Activated CD4-positive, alpha-beta T cell treated with anti-CD3 and anti-CD28 coated beads, Interleukin-2, amount 10 ng/mL, durations not matched to agents 24 days and 14 days (primary cell): ENCODE measurements at places on chromosomes 3 and 15.
A peak's percentile ranks its signal among the peaks of the same experiment; 100 is the strongest.

DNA sequence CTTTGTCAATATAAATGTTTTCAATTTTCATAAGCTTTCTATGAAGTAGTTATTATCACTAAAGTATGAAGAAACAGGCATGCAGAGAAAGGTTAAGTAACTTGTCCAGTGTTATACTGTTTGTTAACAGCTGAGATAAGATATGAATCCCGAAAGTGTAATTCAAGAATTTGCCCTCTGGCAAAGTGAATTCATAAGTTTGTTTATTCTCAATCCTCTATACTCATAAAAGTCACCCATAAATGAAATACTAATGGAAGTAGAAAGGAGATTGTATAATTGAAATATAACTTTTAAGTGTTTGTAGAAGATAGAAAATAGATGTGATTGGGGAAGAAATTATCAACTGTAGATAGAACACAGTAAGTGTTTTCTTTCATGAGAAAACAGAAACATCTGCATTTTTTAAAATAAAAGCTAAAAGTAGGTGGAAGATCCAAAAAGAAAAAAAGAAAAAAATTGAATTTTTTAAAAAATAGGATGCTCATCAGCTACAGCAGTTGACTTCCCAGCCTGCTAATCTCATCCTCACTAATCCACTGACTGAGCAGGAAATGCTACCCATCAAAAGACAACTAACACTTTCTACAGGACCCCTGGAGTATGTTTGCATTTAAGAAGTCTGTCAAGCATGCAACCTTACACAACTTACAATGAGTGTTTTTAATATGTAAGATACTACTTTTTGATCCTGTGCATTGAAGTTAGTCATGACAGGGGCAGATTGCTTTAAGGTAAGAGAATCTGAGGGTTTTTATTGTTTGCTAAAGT is 878.1 kb downstream of the SI start:
- no peak for DNase-seq

GRCh38 chr15:47781527-47781926 is 64.2 kb downstream of the SEMA6D start:
- no peak for DNase-seq

- DNase-seq: no peak
Observed at GRCh38 chr15:38201714-38202113, 50.9 kb upstream of the SPRED1 start.

- peak; percentile 60 for DNase-seq
Observed at GRCh38 chr15:78052545-78052944, 25.0 kb downstream of the TBC1D2B start.

- no peak for DNase-seq
Observed at GRCh38 chr3:110181226-110181625, 843.9 kb upstream of the DPPA4 start.

GRCh38 chr15:88470625-88471372 is 3.3 kb downstream of the MRPS11 start:
- DNase-seq: no peak

DNA sequence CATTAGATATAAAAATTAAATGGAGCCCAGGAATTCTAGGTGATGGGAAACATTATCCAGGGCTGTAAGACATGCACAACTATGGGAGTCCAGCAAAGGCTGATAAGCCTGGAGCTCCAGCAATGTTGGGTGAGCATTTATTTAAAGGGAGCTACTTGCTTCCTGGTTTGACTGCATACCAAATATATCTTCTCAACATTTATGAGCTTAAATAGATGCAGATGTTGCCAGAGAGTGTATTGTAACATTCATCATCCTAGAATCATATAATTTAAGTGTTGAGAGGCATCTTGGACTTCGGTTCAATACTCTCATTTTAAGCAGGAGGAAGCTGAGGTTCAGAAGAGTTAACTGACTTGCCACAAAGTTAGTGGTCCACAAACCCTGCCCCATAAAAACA is 12.2 kb upstream of the POLR2M start:
- DNase-seq: peak; percentile 22

GRCh38 chr3:51948016-51948580 is 5.9 kb downstream of the PARP3 start:
- no peak for DNase-seq

GRCh38 chr3:9947025-9947995 is 4.9 kb downstream of the PRRT3 start:
- DNase-seq: no peak

DNA sequence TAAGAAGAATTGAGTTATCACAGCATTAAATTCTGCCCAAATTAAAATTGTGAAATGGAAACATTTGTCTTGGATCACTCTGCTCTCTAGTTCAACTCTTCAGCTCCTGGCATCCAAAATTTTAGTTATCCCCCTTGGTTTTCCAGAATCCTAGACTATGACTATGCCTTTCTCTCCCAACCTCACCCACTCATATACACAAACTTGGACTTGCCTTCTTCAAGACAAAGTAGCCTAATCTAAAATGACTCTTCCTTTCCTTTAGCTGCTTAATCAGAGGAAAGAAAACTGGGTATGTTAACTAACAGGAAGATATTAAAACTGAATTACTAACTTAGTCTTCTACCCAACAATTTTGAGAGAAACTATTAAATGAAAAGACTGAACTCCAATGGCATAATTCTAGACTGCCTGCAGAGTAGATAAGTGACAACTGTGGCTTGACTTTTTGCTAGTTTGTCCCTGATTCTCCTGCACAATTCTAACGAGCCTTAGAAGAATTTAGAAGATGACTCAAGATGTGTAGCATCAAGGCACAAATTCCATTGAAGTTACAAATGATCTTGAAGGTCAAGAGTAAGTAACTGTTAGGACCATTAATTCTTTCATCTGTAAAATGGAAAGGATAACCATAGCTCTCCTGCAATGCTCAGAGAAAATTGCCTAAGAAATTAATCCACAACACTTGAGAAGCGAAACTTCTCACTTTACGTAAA is 5.2 kb upstream of the GOLIM4 start:
- peak; percentile 4 for DNase-seq

GRCh38 chr3:71055257-71056001 is 528.1 kb downstream of the FOXP1 start:
- no peak for DNase-seq

DNA sequence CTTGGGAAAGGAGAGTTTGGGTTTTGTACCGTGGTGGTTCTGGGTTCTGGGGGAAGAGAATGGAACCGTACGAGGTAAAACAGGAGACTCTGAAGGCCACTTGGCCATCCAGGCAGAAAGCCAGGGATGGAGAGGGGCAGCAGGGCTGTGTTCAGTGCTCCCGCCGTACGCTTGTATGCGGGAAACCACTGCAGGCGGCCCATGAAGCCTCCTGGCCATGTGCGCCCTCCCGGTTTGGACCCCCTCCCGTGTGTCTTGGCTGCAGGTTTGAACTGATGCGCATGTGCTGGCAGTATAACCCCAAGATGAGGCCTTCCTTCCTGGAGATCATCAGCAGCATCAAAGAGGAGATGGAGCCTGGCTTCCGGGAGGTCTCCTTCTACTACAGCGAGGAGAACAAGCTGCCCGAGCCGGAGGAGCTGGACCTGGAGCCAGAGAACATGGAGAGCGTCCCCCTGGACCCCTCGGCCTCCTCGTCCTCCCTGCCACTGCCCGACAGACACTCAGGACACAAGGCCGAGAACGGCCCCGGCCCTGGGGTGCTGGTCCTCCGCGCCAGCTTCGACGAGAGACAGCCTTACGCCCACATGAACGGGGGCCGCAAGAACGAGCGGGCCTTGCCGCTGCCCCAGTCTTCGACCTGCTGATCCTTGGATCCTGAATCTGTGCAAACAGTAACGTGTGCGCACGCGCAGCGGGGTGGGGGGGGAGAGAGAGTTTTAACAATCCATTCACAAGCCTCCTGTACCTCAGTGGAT is 50.6 kb downstream of the PGPEP1L start:
- DNase-seq: no peak

DNA sequence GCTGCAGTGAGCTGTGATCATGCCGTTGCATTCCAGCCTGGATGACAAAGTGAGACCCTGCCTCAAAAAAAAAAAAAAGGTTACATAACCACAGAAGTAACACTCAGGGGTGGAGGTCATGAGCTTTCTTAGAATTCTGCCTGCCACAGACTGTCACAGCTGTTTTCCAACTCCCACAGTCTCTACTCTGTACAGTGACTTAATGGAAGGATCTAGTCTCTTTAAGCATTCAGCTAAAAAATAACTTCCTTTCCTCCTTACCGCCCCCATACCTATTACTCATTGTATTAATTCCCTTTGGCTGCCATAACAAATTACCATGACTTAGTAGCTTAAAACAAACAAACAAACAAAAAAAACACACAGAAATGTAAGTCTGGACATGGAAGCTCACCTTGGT is 99.6 kb upstream of the UBE2E1 start:
- DNase-seq: no peak

DNA sequence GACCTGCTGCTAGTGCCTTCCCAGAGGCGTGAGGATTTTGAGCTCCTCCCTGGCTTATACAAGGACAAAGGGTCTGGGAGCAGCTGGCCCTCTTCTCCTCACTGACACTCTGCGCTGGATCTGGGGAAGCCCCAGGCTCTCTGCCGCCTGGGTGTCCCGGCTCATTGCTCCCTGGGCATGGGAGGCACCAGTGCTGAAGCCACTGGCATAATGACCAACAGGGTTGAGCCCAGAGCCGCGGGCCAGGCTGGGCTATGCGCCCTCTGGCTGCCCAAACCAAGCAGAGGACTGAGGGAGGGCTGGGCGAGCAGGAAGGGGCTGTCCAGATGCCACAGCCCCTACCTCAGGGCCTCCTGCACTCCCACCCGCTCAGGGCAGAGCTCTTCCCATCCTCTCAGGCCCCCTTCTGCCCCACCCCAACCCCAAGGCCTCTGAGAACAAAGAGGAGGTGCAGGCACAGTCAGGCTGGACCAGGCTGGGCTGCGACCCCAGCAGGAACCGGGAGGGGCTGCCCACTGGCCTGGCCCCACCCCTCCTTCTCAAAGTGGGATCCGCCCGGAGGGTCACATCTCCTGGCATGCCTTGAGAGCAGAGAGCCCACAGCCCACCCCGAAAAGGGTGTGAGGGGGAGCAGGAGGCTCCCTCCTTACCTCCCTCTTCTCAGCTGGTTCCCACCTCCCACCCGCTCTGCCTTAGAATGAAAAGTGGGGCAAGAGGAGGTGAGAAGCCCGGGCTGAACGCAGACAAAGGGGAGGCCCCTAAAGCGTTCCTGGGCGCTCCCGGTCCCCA is 1.6 kb downstream of the LINGO1 start:
- no peak for DNase-seq

DNA sequence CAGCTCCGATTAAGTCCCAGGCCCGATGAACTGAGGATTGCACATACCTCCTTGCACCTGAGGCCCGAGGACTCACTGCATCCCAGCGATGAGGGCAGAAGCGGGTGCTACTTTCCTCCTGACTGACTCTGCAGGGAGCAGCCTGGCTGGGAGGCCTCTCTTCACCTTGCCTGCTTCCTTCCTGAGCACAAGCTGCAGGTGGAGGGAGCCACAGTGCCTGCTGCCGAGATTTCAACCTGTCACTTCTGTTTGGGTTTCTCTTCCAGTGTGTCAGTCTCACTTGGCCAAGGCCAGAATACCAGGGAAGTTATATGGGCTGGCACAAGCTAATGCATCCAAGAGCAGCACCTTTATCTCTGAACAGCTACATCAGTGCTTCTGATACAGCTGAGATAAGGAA is 185.4 kb downstream of the NTRK3 start:
- DNase-seq: no peak

DNA sequence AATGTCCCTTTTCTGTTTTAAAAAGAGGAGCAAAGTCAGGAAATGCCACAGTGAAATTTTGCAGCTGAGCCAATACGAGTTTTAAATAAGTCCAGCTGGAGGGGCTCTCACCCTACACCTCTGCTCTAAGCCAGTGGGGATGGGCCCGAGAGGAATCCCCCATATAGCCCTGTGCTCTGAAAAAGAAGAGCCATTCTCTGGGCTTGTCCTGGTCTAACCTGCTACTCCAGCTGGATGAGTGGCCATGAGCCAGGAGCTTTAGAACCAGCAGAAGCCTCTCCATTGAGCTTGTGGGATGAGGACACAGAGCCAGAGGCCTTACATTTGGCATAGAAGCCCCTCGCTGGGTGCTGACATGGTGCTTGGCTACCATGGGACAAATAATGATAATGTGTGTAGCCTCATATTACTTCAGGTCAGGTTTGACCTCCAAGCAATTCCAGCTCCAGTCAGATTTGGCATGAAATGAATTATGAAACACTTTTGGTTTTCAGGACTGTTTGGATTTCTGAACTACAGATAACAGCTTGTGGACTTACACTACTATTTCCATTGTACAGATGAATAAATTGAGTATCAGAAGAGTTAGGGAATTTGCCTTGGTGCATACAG is 172.4 kb downstream of the CHST2 start:
- no peak for DNase-seq

- DNase-seq: no peak
Observed at GRCh38 chr3:124263168-124263567, 271.2 kb upstream of the ROPN1 start.

GRCh38 chr15:40815042-40815698 is 7.9 kb upstream of the DNAJC17 start:
- no peak for DNase-seq

- DNase-seq: peak; percentile 94
Observed at GRCh38 chr3:52317208-52318000, 1.3 kb downstream of the DNAH1 start.

- DNase-seq: no peak
Observed at GRCh38 chr3:171984883-171985282, 54.5 kb upstream of the FNDC3B start.

GRCh38 chr15:65862682-65863081 is 6.6 kb upstream of the RAB11A start:
- peak; percentile 90 for DNase-seq

DNA sequence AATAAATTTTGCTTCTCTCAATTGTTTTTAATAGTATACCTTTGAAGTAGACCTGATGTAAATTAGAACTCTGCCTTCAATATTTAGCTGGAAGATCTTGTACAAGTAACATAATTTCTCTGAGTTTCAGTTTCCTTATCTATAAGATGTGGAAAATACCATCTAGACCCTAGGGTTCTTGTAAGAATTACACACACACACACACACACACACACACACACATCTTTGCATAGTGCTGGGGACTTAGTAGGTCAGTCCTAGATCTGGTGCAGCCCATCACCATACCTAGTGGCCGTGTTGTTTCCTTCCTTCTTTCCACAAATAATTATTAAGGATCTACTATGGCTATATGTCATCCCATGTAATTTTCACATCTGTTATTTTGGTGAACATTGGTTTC is 11.0 kb downstream of the TRAT1 start:
- peak; percentile 79 for DNase-seq

- DNase-seq: no peak
Observed at GRCh38 chr3:58688574-58688973, 22.0 kb upstream of the FAM3D start.

- DNase-seq: no peak
Observed at GRCh38 chr3:71303627-71304200, 279.8 kb downstream of the FOXP1 start.

DNA sequence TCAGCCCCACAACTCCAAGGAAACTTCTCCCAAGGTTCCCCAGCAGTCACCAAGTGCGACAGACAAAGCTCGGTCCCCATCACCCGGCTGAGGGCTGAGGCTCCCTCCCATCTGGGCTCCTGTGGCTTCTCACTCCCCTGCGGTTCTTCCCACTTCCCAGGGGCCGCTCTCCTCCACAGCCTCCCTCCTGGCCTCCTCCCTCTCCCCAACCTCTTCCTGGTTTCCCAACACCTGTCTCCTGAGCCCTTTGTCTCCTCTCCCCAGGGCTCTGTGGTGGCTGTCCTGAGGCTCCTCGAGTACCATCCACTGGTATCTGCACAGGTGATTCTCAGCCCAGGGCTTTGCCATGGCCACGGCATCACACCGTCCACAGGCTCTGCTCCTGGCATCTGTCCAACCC is 113.2 kb upstream of the NSMCE3 start:
- DNase-seq: no peak
